ENCODE measurements at places on chromosomes 2 and 18.

DNA sequence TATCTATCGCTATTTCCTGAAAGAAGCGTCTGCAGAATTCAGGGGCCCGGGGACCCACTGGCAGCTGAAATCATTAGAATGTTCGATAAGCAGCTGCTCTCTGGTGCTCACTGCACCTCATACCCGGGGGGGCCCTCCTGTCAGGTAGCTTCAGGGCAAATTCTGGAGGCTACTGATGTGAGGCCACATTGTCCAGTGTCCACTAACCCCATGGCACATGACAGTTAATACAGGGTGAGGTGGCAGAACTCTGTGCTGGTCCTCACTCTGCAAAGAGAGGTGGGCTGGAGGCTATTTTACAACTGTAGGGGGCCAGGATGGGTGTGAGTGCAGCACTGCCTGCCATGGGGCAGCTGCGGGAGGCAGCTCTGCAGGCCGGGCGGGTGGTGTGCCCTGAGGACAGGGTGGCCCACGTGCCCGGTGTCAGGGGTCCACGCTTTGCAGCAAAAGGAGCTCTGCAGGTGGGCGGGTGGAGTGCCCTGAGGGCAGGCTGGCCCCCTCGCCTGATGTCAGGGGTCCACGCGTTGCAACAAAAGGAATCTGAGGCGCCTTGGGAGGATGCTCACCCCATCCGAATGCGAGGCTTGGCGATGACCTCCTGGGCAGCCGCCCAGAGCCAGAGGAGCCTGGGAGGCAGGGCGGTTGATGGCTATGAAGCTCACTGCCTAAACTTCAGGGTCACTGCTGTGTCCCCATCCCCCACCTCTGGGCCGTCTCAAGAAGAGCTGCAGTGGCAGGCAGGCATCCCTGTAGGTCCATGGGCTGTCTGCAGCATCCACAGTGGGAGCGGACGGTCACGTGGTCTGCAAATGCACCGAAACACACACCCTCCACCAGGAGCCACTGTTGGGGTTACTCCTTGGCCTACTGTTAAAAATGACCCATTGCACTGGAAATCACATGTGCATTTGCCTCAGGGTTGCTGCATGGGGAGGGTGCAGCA is 207.0 kb upstream of the SALL3 start:
- no peak for DNase-seq

DNA sequence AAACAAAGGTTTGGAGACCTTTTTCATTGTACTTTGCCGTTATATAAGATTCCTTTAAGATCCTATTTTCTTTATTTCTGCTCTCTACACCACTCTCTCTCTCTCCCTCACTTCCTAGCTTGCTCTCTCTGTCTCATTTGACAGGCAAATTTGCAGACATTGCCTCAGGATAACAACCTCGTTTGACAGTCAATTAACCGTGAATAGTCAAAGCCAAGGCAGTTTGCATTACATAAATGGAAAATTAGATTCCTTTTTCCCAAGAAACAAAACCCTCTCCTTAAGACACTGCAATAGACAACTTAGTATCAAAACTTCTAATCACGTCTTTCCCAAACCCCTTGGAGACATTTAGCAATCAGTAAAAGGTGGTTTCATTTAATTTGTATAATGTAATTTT is 7.4 kb downstream of the SKOR2 start:
- DNase-seq = no peak

DNA sequence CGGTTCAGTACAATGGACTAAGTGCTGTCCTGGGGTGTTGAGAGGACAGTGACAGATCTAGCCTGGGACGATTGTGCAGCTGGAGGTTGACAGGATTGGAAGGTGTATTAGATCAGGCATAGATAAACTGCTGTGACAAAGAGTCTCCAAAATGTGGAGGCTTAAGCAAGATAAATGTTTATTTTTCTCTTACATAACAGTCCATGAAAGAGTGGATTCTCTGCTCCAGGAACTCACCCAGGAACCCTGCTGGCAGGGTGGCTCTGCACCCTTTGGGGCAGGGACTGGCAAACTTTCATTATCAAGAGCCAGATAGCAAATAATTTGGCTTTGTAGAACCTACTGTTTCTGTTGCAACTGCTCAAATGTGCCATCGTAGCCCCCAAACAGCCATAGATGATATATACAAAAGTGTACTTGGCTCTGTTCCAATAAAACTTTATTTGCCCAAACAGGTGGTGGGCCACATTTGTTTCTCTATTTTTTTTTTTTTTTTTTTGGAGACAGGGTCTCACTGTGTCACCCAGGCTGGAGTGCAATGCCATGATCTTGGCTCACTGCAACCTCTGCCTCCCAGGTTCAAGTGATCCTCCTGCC is 9.7 kb downstream of the HRH4 start:
- DNase-seq = no peak

GRCh38 chr2:85697096-85697495 is 2.9 kb downstream of the GNLY start:
- no peak for DNase-seq

- DNase-seq = no peak
These were observed 1539.5 kb upstream of the CELF4 start for GRCh38 chr18:39105104-39105503.

- DNase-seq = no peak
These were observed 26.5 kb downstream of the KIAA2012 start for GRCh38 chr2:202099515-202099914.

GRCh38 chr2:212505586-212505985 is 33.0 kb downstream of the ERBB4 start:
- DNase-seq = no peak

DNA sequence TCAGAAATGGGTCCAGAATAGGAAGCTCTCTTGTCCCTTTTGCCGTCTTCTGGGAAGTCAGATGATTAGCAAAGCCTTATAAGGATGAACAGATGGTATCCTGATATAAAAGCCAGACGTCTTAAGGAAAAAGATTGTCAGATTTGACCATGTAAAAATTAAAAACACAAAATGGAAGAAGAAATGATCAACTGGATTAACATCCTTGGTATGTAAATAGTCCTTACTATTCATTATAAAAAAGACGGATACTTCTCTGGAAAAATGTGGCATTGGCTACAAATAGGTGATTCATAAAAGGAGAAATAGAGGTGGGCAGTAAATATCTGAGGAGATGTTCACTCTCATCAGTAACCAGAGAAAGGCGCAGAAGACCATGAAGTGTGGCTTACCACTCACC is 33.7 kb upstream of the SCLY start:
- DNase-seq = no peak

- DNase-seq = no peak
These were observed 49.1 kb downstream of the KDM3A start for GRCh38 chr2:86490245-86490644.

DNA sequence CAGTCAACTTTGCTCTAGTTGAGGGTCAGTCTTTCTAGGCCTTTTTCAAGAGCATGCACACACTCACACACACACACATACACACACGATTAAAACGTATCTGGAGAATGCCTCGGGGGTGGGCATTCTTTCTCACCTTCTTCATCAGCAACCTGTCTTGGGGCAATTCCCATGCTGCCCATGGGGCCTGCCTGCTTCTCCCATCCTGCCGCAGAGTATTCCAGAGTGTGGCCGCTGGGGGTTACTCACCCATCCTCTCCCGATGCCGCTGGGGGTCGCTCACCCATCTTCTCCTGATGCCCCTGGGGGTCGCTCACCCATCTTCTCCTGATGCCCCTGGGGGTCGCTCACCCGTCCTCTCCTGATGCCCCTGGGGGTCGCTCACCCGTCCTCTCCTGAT is 10.8 kb upstream of the ALLC start:
- DNase-seq = no peak

- peak; percentile 40 for DNase-seq
These were observed 91.7 kb downstream of the KLF7 start for GRCh38 chr2:207073801-207074678.

GRCh38 chr2:127598711-127599110 is 47.2 kb upstream of the GPR17 start:
- DNase-seq = no peak

- DNase-seq = no peak
These were observed 732.2 kb downstream of the NR4A2 start for GRCh38 chr2:155600296-155600695.

GRCh38 chr2:74740741-74741431 is 86.8 kb downstream of the SEMA4F start:
- DNase-seq = no peak

DNA sequence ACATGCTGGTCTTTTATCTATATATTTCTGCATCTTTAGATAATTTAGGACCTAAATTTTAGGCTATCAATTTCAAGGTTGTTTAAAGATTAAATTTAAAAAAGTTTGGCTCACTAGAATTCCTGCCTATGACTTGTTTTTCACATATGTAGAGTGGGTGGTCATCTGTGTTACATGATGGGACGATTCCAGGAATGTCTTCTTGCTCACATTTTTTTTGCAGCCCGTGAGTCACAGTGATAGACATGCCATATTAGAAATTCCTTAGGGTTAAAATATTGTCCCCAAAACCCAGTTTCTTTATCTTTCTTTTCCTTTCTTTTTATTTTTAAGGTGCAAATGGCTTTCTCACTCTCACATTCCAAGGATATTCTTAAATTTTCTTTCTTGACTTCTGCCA is 652.0 kb downstream of the PLCL1 start:
- DNase-seq = no peak

GRCh38 chr2:30208453-30208852 is 22.9 kb upstream of the LBH start:
- DNase-seq = peak; percentile 69

- DNase-seq = peak; percentile 89
These were observed at the start of gene COPS9 for GRCh38 chr2:240136013-240136670. TSS of gene COPS9 (minus strand) at chr2:240136305. CDS start at chr2:240136284, 21 bp downstream.

GRCh38 chr18:37006742-37007141 is 177.8 kb downstream of the KIAA1328 start:
- DNase-seq = no peak

- no peak for DNase-seq
These were observed 75.8 kb upstream of the LRPPRC start for GRCh38 chr2:44071454-44072046.

Data from left hindlimb (tissue), 1 donor.